ENCODE measurements at places on chromosomes 11 and 22.

- ATAC-seq: peak; percentile 26
Observed at GRCh38 chr11:112961146-112961668, at the start of gene NCAM1. NCAM1 (plus strand) TSS chr11:112961420.

DNA sequence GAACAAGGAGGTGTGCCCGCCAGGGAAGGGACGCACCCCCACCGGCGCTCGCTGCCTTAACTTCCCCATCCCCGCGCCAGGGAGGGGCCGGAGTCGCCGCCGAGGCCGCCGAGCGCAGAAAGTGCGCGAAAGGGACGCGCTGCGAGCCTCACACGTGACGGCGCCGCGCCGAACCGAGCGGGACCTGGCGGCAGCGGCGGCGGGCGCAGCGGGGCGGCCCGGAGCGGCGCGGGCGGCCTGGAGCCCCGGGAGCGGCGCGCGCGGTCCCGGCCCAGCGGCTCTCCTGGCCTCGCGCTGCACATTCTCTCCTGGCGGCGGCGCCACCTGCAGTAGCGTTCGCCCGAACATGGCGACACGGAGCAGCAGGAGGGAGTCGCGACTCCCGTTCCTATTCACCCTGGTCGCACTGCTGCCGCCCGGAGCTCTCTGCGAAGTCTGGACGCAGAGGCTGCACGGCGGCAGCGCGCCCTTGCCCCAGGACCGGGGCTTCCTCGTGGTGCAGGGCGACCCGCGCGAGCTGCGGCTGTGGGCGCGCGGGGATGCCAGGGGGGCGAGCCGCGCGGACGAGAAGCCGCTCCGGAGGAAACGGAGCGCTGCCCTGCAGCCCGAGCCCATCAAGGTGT is at the start of gene SORL1:
SORL1 (plus strand) TSS at position 329 of the 623 bp plus-strand sequence; CDS start at position 347, 18 bp downstream.
- ATAC-seq: peak; percentile 46

- no peak for ATAC-seq
Observed at GRCh38 chr11:33949252-33949913, 57.5 kb upstream of the LMO2 start.

DNA sequence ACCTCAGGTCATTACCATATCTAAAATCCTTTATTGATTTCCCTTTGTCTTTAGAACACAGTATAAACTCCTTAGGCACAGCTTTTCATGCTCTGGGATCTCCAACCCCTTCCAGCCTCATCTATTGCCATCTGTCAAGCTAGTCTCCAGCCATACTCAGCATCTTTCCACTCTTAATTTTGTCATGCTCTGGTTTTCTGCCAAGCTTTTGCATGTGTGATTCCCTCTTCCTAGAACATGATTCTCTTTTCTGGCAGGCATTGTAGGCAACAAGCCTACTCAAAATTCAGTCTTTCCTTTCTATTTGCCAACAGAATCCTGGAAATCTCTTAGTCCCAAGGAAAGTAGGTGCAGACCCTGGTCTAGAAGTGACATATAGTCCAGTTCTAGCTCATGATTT is 35.5 kb upstream of the SLC6A5 start:
- ATAC-seq: no peak

GRCh38 chr11:93861808-93862207 is 11.4 kb upstream of the VSTM5 start:
- ATAC-seq: no peak

DNA sequence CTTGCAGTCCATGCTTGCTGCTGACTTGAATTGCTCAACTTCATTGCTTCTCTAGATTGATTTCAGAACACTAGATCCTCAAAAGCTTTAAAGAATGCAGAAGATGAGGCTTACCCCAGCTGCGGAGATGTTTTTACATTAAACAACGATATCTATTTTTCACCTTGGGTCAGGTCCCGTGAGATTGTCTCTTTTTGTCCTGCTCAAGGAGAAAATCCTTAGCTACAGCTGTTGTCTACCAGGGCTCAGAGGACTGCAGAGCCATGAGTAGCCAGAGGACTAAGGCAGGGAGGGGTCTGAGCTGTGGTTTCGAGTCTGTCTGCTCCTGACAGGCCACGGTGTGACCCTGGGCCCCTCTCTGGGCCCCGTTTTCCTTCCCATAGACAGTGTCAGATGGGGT is 51.4 kb downstream of the PKNOX2 start:
- no peak for ATAC-seq

- ATAC-seq: no peak
Observed at GRCh38 chr11:126134461-126135155, 71.9 kb upstream of the CDON start.

DNA sequence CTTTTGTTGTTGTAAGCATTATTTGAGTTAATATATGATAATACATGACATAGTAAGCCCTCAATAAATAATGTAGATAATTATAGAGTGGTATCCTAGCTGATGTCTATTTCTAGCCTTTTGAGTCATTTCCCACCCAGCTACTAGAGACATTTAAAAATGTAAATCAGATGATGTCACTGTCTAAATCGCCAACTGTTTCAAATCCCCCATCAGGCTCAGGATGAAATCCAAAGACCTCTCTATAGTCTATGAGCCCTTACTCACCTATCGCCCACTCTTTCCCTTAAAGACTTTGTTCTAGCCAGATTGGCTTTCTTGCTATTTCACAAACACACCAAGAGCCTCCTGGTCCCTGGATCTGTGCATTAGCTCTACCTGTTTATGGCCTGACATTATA is 135.4 kb upstream of the PLET1 start:
- no peak for ATAC-seq

- ATAC-seq: no peak
Observed at GRCh38 chr11:94007426-94007825, 13.7 kb upstream of the HEPHL1 start.

- no peak for ATAC-seq
Observed at GRCh38 chr11:65417702-65418430, 4.7 kb upstream of the NEAT1 start.

DNA sequence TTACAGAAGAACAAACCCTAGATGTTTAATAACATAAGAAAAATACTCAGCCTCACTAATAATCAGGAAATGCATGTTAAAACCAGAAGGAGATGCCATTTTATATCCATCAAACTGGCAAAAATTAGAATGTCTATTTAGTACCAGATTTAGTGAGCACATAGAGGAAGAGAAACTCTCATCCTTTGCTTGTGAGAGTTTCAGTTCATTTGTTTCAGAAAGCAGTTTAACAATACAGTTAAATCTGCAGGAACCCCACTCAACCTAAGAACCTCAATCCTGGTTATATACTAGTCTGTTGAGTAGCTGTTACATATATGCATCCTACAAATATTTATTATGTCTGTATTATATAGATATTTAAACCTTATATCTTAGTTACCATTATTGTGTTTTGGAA is 172.6 kb downstream of the WNT11 start:
- no peak for ATAC-seq

DNA sequence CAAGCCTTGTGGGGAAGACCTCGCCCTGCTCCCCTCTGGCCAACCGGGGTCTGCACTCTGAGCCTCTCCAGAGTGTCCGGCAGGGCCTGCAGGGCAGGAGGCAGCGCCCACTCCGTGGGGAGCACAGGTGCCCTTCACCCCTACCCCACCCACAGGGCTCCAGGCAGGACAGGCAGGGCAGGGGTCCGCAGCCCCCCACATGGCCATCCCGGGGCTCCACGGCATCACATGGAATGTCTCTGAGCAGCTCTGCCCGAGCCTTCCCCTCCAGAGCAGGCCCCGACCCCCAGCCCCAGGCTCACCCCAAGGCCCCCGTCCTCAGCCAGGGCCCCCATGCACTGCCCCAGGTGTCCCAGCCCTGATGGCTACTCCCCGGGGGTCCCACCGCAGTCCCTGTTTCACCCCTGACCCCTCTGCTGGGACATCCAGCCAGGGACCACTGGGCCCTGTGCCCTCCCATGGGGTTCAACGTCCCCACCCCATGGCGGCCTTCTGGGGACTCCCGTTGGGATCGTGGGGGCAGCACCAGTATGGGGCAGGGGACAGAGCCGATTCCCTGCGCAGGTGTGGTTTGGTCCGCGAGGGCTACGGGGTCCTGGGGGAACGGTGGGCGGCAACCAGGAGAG is 77.7 kb downstream of the BRD1 start:
- no peak for ATAC-seq

DNA sequence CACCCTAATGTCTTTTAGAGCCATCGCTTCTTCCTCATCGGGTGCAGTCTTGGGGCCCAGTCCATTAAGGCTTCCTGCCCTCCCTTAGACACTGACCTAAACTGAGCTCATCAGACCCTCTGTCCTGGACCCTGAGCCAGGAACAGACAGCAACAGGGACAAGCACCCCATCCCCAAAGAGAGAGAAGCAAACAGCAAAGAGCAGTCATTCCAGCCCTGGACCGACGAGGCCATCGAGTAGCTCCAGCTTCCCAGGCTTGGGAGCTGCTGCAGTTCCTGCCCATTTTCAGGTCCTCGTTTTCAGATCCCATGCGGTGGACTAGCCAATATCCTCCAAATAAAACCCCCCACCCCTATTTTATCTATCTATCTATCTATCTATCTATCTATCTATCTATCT is 25.8 kb upstream of the CACNG2 start:
- ATAC-seq: no peak

- no peak for ATAC-seq
Observed at GRCh38 chr11:92500453-92500852, 275.8 kb downstream of the FAT3 start.

DNA sequence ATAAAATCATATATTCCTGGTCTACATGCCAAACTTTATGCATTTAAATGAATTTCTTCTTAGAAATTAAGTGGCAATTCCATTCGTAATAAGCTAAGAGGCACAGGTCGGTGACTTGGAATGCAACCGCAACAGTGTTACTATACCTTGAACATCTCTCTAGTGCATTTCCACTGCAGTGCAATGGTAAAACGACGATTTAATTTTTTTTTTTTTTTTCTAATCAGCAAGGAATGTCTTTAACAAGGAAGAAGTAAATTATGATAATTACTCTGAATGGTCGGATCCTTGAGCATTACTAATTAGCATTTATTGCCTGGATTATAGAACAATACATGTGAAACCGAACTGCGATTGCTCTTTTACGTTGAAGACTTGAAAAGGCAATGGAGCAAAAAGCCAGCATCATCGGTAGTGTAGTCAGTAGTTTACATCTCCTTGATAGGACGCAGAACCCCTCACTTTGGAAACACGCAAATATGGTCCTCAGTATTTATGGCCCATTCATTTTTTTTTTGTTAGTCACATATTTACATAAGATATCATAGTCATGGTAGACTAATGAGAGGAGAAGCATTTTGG is 20.2 kb downstream of the BLID start:
- ATAC-seq: no peak

GRCh38 chr11:125176866-125177265 is 12.3 kb downstream of the PKNOX2 start:
- no peak for ATAC-seq

- ATAC-seq: no peak
Observed at GRCh38 chr11:6249770-6250555, 9.7 kb upstream of the CCKBR start.

DNA sequence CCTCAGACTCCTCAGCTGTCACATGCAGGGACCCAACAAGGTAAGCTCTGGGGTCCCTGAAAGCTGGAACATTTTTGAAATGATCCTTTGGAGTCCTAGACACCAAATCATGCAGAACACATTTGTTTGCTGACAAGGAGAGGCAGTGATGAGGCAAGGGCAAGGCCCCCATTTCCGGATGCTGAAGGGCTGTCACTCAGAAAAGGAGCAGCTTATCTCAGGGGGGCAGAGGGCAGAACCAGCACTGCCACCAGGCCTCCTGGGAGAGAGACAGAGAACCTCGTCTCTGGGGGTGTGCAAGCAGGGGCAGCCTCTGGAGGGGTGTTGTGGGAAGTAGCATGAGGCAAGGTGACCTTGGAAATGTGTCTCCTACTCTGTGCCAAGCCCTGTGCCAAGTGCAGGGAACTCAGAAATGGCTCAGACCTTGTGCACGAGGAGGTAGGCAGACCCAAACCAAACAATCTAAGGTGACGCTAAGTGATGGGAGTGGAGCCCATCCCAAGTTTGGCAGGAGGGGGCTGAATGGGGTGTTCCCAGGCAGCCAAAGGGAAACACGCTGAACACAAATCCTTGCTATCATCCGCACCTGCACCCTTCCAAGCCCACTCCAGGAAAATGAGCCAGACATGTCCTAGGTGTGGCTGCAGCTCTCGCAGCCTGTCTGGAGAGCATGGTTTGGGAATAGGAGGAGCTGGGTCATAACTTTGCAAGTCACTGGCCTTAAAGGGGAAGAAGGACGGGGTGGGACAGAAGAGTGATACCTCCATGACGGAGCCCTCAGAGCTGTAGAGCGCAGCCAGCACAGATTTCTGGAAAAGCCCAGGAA is 94.2 kb downstream of the PDE2A start:
- ATAC-seq: no peak

DNA sequence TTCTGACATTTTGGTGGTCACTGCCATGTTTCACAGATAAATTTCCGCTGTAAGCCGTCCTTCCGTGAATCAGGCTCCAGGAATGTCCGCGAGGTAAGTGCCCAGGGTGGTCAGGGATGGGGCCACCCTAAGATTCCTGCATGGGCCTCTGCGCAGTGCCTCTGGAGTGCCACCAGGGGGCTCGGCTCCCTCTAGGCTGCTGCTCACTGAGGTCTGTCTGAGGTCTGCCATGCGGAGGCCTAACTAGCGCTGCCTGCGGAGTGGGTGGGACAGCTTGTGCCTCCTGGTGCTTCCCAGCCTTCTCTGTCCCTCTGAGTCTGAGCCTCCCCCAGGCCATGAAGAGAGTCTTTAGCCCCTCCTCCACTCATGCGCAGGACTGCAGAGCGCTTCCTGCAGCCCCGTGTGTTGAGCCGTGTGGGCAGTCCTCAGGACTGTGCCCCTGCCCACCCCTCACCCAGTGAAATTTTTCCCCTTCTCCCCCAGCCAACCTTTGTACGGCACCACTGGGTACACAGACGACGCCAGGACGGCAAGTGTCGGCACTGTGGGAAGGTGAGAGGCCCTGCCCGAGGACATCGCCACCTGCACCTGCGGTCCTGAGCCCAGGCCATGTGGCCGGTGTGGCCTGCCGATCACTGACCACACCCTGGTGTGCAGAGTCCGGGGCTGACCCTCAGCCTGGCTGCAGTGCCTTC is 11.9 kb upstream of the MDK start:
- ATAC-seq: peak; percentile 74

DNA sequence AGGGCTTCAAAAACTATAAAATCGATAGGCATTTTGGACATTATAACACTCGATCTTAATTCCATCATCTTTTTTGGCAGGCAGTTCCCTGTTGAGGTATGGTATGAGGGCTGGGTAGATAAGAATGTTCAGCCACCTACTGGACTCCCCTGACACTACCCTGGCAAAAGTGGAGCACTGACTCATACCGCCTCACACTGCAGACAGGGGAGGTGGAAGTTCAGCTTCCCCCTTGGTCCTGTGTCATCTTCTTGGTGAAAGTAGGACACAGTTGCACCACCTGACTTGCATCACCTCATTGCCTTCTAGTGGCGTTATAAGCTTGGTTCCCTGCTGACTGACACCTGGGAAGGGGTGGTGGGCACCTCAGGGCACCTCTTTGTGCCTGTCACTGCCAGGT is 30.4 kb downstream of the PAAF1 start:
- ATAC-seq: peak; percentile 63

DNA sequence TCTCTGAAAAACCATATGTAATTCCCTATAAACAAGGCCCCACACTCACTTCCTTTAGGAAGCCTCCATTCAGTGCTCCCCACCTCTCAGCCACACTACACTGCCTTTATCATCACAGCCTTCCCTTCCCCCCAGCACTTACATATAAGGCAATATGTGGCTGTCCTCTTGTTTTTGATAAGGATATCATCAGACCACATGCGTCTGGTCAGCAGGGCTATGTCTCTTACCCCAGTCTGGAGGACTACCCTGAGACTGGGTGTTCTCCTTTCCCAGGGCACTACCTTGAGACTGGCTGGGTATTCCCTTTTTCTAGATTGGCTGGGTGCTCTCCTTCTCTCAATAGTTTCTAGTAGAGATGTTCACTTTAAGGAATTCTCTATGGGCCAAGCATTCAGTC is 7.8 kb downstream of the KCNE3 start:
- no peak for ATAC-seq

GRCh38 chr22:33572086-33572485 is 348.2 kb downstream of the LARGE1 start:
- ATAC-seq: no peak
